HS-27A (cell line): ENCODE measurements at places on chromosomes 6 and 20.

DNA sequence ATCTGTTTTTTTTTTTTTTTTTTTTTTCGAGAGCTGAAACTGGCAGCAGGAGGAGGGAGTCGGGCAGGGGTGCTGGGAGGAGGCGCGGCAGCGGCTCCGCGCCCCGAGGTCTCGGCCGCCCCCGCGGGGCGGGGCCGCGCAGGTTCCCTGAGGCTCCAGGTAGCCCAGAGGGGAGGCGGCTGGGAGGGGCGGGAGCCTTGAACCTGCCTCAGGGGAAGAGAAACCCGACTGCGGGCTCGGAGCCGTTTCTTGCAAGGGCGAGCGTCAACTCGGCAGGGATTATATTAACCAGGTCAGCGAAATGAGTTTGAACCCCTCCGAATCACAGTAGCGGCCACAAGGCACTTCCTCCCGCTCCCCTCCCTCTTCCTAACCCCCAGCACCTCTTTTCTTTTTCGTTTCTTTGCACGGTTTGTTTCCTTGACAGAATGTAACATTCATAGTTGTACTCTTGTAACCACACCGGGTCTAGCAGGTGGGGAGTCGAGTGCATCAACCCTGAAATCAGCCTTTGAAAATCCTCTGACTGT, 2.0 kb downstream of the MYB start:
- no peak for DNase-seq

DNA sequence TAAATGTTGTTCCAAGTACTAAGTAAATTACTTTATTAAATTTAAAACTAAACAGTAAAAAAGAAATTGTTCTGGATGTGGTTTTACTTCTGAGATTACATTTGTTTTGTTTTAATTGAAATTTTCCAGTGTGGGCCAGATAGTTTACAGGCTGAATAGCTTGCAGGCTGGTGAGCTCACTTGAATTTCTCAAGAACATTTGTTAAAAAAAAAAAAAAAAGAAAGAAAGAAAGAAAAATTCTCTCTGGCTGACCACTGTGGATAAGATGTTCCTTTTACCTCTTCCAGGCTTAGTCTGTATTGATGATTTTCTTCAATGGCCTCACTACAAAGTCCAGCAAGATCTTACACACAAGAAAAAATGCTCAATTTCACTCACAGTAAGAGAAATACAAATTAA, 85.4 kb downstream of the PLCG1 start:
- DNase-seq = no peak

GRCh38 chr20:41179961-41180360, 42.6 kb downstream of the PLCG1 start:
- no peak for DNase-seq

GRCh38 chr6:7559651-7560385, 18.3 kb downstream of the DSP start:
- no peak for DNase-seq

DNA sequence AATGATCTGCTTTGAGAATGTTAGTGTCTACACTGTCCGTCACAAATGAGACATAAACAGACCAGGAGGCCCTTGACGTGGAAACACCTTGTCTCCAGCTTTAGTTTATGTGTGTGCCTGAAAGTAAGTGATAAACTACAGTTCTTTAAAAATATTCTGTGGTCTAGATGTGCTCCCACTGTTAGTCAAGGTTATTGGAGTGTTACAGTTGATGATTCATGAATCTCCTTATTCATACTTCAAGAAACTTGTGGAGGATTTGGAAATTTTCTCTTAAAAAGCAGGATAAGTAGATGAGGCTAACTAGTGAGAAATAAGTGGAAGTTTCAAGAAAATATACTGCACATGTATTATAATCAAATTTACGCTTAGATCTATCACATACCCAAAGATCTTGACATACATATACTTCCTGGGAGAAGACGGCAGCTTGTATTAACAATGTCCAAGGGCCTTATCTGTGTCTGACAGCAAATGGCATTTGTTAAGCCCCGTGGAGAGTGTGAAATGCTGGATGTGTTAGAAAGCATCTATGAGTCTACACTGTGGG, 90.5 kb upstream of the MBOAT1 start:
- no peak for DNase-seq
